ENCODE measurements at places on chromosomes 6 and 20.

GRCh38 chr6:56024931-56025330 is 149.5 kb upstream of the BMP5 start:
- DNase-seq, result no peak

GRCh38 chr20:10927936-10928840 is 254.4 kb upstream of the JAG1 start:
- no peak for DNase-seq

GRCh38 chr6:27772261-27773001 is 139.8 kb downstream of the OR2B2 start:
- peak; percentile 89 for DNase-seq

GRCh38 chr6:71529026-71529425 is 240.4 kb downstream of the OGFRL1 start:
- no peak for DNase-seq

- DNase-seq, result no peak
Measured at GRCh38 chr6:145372671-145373151, 362.6 kb downstream of the EPM2A start.

DNA sequence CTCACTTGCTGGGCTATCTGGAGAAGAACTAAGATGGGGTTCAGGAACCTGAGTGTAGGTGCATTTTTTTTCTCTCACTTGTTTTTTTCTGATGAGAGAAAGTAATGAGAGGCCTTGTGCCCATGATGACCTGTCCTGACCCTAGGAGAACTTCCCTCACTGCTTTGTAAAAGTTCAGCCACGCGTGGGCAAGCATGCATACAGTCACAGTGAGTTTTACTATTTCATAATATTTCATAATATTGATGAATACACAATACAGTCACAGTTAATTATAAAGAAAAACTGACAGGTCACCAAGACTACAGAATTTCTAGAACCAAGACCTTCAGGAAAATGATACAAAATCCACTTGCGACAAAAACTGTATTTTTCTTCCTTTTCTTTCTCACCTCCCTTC is 111.8 kb downstream of the MAP7 start:
- DNase-seq, result peak; percentile 84

DNA sequence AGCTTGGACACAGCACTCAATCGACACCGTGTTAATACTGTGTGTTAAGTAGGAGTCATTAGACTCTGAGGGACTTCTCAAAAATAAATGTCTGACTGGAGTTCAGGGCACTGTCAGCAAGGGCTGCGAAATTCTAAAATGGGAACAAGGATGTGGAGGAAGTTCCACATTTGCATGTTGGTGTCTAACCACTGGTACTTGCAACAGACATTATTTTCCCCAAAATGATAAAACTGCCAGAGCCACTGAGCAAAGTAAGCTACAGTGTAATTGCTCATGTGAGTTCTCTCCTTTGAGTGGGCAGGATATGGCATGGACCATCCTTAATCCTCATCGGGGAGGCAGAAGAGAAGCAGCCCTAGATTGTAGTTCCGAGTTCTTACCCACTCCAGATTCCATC is 215.9 kb downstream of the SLC24A3 start:
- DNase-seq, result peak; percentile 86

All from suppressor macrophage treated with lipopolysaccharide for 4 hours (primary cell).